ENCODE measurements at places on chromosomes 6 and 20. TPM values are rescaled to one million over a fixed set of nuclear protein-coding genes. Genes with fewer than 3 reads are reported as not detected.

COX4I2 gene
- not detected for total RNA-seq

HAO1 gene
- total RNA-seq = not detected

DACT2 gene
- total RNA-seq = not detected

LY86 gene
- total RNA-seq = not detected

JARID2 gene
- 9.5 TPM for total RNA-seq

ITCH gene
- 117 TPM for total RNA-seq

BPI gene
- total RNA-seq = not detected

All from uterine smooth muscle cell (primary cell).